ENCODE measurements at places on chromosomes 5 and 9.

GRCh38 chr9:99850736-99851499 is 29.2 kb downstream of the NR4A3 start:
- DNase-seq = no peak

DNA sequence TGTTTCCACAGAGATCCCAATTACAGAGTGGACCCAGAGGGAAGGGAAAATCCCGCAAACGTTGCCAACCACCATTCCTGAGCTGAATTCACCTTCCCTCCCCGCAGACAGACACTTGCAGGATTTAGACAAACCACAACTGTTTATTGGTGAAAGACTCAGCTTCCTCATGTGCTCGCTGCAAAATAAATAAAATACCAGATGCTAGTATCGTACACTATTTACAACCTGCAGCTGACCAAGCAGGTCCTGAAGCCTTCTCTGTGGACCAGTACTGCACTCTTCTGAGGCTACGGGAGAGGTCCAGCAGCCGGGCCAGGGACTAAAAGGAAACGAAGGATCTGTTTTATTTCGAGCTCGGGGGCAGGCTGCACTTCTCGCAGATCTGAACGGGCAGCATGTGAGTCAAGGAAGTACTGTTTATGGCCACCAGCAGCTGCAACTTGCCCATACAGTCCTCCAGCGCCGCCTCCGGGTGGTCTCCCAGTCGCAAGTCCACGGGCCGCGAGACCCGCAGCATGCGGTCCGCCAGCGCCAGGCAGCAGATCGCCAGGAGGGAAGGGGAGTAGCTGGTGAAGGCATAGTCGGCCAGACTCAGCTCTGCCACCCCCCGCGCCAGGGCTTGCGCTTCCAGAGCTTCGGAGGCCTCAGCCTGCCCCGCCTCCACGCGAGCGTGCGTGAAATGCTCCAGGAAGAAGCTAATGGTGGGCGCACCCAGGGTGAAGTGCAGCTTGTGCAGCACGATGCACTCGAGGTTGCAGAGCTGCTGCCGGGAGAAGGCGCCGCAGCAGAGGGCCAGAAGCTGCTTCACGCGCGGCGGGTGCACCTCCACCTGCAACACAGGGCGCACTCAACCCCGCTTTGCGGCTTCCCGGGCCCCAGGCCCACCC is 2.1 kb downstream of the CCNO start:
- peak; percentile 33 for DNase-seq

DNA sequence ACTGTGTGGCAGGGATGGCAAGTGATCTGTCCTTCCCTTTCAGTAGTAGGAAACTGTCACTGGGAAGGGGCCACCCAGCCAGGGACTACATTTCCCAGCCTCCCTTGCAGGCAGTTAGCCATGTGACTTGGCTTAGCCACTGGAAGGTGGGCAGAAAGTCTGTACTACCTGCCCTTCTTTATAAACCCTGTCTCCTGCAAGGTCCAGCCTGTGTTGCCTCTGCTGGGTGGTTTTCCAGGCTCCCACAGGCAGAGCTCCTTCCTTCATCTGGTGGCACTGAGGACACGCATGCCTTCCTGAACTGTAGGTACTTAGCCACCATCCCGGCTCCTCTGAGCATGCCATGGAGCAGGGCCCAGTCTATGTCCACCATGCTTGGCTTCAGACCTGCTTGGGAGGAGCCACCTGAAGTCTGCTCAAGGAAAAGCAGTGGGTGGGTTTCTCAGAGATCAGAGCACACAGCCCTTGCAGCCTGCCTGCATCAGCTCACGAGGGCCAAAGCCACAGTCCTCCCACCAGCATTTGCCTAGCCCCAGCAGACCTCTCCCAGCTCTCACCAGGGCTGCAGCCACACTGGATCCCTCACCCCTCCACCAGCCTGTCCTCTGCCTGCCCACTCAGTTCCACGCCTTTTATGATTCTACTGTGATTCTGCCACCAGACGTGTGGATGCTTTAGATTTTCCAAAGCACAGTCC is 16.7 kb upstream of the SLC25A51 start:
- peak; percentile 33 for DNase-seq

GRCh38 chr5:170221327-170221741 is 11.5 kb upstream of the C5orf58 start:
- DNase-seq = peak; percentile 82

DNA sequence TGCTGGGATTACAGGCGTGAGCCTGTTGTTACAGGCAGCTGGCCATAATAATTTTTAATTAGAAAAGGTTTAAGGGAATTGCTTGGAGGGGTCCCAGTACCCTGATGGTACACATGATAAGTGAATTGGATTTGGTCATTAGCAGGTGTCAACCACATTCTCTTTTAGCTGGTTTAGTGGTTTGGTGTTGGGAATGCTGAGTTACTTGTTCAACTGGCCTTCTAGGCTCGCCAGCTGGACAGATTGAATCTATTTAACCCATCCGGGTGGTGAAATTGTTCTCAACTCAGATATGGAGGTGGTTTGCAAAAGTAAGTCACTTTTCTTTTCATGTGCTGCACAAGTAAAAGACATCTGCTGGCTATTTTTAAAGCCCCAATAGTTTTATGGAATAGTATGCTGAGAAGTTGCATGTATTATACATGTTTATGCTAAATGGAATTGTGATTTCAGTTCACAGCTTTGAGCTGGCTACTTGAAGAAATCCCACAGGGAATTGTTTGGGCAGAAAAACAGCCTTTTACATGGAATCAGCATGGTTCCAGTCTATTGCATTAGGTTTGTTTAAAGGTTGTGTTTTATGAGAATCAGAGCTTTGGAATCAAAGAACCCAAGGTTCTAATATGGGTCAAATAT is 149.8 kb upstream of the SLC28A3 start:
- DNase-seq = no peak

DNA sequence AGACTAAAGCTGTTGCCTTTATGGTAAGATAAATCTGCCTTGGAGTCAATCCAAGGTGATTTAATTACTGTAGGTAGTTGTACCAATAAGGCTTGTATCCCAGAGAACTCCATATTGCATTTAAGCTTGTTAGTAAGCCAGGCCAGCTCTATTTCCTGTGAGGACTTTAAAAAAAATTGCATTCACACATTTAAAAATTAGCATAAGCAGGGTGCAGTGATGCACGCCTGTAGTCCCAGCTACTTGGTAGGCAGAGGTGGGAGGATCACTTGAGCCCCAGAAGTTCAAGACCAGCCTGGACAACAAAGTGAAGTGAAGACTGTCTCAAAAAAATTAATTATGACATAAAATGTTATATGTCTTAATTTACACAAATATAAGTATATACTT is 28.7 kb upstream of the ABL1 start:
- no peak for DNase-seq

DNA sequence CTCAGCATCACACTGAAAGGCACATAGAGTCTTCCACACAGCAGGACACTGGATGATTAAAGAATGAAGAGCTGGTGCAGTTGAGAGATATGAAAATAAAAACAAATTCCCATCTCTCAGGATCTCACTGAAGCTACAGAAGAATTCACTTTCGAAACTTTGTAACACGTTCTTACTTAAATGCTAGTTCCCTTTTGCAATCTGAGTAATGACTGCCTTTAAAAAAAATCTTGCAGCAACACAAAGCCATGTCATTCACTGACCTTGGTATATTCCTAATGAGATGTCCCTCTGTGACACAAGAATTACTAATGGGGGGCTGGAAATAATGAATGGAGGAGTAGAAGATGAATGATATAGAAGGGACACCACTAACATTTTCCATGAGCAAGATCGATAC is 201.8 kb downstream of the GLIS3 start:
- DNase-seq = no peak

- DNase-seq = no peak
These were observed 112.5 kb downstream of the HMHB1 start for GRCh38 chr5:143924311-143924978.

- peak; percentile 49 for DNase-seq
These were observed 4.9 kb upstream of the C7 start for GRCh38 chr5:40904205-40904993.

GRCh38 chr5:22985446-22985845 is 132.3 kb upstream of the CDH12 start:
- no peak for DNase-seq

GRCh38 chr9:131593936-131594665 is 48.8 kb downstream of the PRRT1B start:
- DNase-seq = no peak

DNA sequence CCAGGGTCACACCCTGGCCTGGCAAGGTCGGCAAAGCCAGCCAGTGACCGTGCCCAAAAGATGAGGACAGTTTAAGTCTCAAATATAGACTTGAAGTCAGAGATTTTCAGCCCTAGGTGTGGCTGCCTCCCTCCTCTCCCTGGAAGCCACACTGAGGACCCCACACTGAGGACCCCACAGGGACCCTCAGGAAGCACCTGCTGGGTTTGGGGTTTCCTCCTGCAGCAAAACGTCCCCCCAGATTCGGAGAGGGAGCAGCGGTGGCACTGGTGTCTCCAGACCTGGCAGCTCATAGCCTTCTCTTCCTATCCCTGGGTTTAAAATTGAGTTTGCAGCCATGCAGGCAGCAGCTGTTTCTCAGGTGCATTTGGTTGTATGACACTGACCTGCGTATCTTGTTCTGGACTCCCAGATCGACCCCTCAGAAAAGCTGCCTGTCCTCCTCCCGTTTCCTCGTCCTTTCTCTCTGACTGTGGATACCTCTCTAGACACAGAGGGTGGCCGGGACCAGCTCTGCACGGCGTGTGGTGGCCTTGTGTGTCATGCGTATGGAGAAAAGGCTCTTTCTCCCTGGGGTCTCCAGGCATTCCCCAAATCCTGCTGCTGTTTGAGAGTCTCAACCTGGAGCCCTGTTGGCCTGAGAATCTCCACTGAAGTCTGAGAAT is 36.6 kb downstream of the MRPL36 start:
- no peak for DNase-seq

- DNase-seq = no peak
These were observed 130.4 kb downstream of the CEMIP2 start for GRCh38 chr9:71637926-71638325.

- DNase-seq = no peak
These were observed 113.3 kb upstream of the GRAMD2B start for GRCh38 chr5:126309860-126310259.

- DNase-seq = no peak
These were observed 42.7 kb upstream of the NCS1 start for GRCh38 chr9:130129432-130130061.

DNA sequence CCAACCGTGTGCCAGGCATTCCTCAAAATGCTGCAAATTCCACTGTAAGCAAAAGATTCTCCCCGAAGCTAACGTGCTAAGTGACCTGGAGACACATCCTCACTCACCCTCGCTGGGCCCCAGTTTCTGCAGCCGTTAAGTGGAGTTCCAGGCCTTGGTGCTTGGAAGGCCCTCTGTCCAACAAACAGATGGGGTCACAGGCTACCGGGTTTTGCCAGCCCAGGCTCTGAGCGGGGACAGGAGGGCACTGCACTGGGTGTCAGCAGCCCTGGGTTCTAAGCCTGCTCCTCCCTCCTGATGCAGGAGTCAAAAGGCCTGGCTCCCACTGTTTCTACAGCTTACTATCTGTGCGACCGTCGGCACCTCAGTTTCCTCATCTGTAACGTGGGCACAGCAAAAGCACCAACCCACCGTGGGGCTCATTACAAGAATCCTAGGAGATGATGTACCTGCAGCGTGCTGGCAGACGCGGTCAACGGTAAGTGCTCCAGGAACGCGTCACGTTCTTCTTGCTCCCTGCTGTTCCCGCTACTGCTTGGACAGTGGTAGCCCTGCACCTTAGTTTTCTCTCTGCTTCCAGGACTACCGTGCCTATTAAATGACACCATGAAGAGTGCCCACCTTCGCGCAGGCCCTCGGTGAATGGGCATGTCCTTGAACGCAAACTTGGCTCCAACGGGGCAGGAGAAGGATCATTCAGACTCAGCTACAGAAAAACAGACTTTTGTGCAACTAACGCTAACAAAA is 84.8 kb downstream of the ADAMTS2 start:
- DNase-seq = no peak

DNA sequence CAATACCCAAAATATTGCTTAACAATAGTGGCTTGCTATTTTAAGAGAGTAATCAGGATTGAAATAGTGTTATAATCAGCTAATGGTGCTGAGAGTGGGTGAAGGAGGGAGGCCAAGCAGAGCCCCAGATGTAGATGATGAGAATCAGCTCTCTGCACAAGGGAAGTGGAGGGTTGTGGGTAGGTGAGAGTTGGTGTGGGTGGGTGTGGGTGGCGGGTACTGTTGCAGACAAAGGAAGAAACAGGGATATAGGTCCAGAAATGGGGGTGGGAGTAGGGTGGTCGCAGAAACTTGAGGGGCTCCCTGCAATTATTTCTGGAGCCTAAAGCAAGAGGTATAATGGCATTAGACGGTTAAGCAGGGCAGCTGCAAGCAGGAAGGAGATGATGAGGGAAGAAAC is 7.4 kb upstream of the ADCY2 start:
- no peak for DNase-seq

DNA sequence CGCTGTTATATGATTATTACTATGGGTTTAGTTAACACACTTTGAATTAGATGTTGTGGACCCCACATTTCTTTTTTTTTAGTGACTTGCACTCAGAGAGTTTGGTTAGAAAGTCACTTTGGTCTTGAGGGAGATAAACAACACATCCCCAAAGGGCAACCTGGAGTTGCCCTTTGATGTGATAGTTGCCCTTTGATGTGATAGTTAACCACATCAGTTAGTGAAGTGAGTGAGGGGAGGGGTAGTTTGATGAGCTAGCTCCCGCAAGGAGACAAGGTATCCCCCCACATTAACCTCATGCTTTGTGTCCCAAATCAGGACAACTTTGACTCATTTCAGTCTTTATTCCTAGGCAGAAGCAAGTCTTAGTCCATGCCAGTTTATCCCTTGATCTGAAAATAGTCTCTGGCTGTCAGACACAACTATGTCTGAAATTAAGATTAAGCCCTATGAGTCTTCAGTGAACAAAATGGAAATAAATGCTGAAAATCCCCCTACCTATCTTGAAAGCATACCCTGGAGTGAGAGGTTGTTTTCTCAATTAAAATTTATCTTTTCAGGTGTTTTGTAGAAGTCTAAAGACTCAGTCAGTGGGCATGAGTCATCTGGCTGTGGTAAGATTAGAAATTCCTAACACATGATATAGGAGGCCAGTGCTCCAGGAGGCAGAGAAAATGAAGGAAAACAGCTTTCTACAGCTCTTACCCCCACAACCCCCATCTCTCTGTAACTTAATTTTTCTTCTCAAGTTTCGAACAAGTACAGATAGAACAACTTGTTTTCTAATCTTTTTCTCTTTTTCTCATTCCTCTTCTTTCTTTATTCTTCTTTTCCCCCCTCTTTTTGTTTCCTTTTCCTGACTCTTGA is 208.9 kb upstream of the DMRTA1 start:
- no peak for DNase-seq

Data from NCI-H526 (cell line).